ENCODE measurements at places on chromosomes 16 and 17.

DNA sequence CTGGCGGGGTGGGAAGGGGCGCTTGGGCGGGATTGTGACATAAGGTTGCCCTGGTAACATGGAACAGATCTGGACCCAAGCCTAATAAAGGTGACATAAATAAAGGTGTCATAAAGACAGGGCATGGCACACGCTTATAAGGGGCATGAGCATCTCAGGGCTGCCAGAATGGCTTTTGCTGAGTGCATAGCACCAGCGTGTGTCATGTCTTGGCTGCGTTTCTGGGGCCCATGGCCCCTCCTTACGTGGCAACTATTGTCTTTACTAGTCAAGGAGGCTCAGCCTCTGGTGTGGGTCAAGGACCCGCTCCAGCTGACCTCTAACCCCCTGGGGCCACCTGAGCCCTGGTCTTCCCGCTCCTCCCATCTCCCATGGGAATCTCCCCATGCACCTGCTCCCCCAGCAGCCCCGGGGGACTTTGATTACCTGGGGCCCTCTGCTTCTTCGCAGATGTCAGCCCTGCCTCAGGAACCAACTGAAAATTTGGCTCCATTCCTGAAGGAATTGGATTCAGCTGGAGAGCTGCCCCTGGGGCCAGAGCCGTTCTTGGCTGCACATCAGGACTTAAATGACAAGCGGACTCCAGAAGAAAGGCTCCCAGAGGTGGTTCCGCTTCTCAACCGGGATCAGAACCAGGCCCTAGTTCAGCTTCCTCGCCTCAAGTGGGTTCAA, 13.9 kb downstream of the LRRC37B start:
- DNase-seq: no peak

- DNase-seq: no peak
Observed at GRCh38 chr16:47470810-47471209, 9.7 kb downstream of the PHKB start.

DNA sequence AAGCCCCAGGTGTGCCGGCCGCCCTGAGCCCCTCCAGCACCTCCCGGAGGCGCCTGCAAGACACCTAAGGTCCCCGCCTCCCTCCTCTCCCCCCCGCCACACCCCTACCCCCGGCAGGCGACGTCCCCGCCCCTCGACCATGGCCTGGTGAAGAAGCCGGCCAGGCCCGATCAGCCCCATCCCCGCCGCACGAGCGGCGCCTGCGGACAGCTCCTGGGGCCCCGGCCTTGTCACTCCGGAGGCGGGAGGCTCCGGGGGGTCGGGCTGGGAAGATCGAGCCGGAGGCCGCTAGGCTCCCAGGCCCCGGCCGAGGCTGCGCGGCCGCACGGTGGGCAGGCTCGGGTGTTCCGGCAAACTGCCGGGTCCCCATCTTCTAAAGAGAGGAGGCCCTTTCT, 405 bp upstream of the ACE start:
- DNase-seq: no peak

GRCh38 chr17:41987642-41988041, 21.0 kb downstream of the CNP start:
- no peak for DNase-seq

DNA sequence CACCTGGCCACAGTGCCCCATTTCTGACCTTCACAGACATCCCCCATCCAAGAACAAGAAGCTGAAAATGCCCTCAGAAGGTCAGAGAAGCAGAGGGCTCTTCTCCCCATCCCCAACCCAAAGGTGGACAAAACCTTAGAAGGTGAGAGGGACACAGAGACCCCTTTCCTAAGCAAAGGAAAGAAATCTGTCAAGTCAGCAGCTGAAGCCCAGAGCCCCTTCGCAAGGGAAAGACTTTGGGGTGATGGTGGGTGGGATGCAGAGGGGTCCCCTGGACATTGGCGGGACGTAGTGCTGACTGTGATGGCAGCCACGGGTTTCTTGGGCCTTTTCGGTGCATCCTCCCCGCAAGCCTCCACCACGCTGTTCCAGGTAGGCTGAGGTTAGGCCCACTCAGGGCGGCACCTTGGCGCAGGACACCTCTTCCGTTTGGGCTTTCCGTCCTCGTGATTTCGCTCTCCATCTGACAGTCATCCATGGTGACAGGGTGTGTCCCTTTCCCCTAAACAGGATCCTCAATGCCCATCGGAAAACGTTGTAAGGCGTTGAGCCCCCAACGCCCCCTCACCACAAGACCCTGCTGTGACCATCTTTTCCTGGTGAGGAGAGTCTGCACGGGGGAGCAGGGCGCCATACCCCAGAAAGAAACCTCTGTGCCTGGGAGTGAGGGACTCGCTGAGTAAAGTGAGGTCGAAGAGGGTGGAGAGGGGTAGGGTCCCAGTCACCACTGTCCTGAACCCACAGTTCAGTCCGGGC, 10.7 kb upstream of the GSDMA start:
- no peak for DNase-seq

DNA sequence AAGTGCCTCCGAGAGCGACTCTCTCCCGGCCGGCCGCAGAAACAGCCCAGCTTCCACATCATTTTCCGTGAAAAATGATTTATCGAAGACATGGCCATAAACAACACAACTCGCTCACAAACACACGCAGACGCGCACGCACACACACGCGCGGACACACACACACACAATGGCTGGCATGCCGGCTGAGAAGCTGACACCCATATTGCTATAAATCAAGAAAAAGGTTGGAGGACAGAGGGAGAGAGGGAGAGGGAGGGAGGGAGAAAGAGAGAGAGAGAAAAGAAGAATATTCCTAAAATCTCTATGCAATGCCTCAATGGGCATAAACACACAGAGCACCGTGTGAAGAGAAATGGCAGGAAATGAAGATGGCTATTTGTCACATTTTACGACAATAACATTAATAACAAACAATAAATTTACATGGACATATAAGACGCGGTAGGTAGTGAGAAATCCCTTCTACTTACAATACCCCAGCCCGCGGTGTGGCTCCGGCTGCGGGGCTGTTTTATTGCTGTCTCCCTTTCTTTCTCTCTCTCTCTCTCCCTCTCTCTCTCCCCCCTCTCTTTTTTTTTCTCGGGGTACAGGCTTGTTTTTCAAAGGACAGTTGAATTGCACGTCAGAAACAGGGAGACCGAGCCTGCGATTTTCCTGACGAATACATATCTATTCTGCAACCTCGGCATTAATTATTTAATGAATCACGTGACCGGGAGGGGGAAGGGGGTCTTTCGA, 9.5 kb downstream of the HOXB4 start:
- DNase-seq: no peak
